ENCODE measurements at places on chromosomes 4 and X.

GRCh38 chr4:7295197-7295910 lies 103.0 kb downstream of the SORCS2 start:
- no peak for DNase-seq

- no peak for DNase-seq
Measured at GRCh38 chr4:80308466-80308822, 27.1 kb upstream of the CFAP299 start.

- DNase-seq: no peak
Measured at GRCh38 chrX:48794911-48795515, 6.9 kb upstream of the HDAC6 start.

DNA sequence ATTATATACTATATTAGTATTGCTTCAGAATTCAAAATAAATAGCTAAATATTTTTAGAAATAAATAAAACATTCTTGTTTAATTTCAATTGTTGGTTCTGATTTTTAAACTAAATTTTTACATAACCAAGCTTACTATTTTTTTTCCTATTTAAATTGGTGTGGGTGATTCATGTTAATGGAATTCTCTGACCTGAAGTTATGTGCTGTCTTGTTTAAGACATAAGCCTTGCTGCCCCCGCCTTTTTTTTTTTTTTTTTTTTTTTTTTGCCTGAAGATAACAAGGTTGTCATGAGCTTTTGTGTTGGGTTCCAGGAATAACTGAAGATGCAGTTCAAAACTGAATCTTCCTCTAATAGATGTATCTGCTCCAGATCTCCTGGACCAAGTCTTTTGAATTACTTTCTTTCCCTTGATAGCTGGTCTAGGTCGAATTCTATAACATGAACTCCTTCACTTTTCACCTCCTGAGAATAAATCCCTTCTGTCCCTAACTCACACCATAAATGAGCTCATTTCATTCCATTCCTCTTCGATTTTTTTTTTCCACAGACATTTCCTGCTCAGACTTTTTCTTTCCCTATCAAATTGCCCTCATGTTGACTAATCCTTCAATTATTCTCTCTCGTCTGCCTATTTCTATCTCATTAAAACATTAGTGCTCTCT lies 261.5 kb upstream of the FTHL17 start:
- no peak for DNase-seq

DNA sequence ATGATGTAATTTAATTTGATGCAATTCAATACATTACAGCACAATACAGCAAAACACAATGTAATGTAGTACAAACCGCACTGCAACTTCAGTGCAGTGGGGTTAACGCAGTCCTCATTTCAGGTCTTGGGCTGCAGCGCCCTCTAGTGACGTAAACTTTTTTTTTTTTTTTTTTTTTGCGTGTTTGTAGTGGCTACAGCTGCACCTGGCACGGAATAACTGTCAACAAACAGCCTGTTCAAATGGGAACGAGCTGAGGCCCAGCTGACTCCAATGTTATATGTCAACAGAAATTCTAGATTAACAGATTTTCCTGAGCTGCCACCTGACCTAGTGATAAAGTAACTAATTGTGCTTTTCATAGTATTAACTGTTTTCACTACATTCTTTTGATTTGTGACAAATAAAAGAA lies 33.5 kb upstream of the RASSF6 start:
- DNase-seq: no peak

- DNase-seq: no peak
Measured at GRCh38 chr4:153987291-153987690, 198.4 kb upstream of the SFRP2 start.

DNA sequence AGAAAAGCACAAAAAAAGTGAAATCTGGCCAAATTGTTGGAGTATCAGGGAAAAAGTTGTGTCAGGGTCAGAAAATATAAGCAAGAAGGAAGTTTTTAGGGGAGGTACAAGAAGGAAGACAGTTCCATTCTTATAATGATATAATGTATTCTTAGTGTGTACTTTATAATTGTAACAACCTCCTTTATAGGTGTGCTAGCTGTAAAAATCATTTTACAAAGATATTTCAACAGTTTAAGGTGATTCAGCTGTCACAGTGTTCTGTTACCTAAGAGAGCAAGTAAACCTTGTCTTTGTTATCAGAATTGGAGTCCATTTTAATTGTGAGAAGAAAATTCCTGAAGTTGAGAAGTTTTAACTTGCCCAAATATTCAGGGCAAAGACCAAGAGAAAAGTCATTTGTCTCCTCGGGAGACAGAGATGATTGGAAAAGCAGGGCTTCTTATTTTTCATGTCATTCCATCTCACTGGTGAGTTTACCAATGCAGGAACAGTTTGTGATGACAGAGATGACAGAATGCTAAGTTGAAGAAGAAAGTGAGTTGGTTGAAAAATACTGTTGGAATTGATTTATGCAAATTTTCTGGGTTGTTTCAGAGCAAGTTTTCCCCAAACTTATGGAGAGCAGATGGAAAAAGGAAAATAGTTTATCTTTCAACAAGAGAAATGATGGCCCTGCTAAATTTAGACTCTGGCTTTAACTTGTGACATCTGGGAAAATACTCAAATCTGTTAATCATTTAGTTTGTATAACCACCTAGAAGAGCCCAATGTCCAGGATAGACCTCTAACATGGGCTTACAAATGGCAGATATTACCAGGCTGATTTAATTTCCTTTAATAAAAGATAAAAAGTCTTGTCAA lies 14.8 kb downstream of the INTS6L start:
- DNase-seq: no peak

- DNase-seq: no peak
Measured at GRCh38 chr4:59553721-59554091, 1646.4 kb upstream of the ADGRL3 start.

DNA sequence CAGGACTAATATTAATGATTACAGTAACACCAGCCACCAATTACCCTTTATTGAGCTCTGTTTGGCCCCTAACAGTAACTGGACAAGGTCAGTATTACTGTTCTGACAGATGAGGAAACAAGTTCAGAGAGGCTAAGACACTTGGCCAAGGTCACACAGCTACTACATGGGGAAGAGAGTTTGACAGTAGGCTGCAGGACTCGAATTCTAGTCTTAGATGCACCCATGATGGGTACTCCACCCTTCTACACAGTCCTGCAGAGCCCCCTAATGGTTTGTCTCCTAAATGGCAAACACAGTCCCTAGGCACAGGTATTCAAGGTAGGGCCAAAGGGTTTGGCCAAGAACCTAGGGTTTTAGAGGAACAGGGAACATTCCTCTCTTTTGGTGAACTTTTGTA lies 93.9 kb downstream of the NSUN7 start:
- DNase-seq: peak; percentile 9

DNA sequence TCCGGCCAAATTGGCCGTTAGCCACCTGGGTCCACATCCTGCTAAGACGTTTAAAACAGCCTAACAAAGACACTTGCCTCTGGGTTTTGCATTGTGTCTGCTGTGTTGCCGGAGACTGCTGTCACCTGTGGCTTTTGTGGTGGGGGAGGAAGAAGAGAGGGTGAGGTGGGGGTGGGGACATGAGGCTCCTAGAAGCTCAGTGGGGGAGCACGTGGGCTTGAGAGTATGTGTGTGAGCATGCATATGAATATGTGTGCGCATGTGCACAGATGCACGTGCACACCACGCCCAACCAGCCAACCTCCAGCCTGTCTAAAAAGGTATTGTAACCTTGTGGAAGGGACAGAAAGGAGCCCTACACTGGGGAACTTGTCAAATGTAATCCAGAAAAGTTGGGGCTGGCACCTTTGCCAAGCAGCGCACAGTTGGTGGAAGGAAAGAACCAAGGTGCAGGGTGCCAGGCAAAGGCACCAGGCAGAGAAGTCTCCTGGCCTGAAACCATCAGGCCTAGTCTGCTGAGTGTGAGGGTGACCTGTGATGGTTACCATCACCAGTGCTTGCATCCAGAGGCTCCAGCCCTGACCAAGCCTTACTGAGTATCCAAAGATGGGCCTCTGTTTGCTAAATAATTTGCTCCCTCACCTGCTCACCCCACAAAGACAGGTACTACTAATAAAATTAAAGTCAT lies 10.1 kb upstream of the SASH3 start:
- DNase-seq: peak; percentile 56

GRCh38 chr4:26061248-26061986 lies 147.4 kb downstream of the SMIM20 start:
- DNase-seq: no peak

DNA sequence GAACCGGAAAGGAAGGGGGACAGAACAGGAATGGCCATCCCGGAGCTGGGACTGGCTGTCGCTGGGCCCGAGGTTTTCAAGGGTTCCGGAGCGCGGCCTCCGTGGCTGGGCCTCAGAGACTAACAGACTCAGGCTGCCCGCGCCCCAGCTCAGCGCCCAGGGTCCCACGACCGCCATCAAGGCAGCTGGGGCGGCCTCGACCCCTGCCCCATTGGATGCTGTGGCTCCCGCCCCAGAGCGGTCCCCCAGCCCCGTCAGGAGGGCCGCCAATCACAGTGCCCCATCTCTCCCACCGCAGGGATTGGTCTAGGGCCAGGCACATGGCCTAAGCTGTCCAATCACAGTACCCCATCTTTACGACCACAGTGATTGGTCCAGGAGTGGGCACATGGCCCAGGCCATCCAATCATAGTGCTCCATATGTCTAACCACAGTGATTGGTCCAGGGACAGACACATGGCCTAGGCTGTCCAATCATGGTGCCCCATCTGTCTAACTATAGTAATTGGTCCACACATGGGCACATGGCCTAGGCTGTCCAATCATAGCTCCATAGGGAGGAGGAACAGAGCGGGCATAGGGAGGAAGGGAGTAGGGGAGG lies 105.3 kb upstream of the NKX1-1 start:
- no peak for DNase-seq

- DNase-seq: no peak
Measured at GRCh38 chrX:134502686-134503085, 42.7 kb downstream of the HPRT1 start.

DNA sequence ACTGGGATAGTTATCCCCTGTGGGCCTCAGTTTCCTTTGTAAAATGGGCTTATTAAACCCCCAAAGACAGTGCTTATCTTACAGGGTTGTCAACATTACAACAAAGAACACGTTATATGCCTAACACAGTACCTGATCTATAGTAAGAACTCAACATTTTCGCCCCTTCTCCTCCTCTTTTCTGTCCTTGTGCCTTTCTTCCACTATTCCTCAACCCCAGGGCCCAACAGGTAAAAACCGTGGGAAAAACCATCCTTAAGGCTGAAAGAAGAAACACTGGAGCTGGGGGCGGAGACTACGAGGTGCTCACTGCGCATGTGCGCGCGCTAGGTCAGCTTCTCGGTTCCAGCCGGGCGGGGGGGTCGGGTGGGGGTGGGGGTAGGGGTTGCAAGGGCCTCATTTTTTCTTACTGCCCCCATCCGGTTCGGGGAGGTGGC lies 426 bp upstream of the XIAP start:
- DNase-seq: peak; percentile 38

DNA sequence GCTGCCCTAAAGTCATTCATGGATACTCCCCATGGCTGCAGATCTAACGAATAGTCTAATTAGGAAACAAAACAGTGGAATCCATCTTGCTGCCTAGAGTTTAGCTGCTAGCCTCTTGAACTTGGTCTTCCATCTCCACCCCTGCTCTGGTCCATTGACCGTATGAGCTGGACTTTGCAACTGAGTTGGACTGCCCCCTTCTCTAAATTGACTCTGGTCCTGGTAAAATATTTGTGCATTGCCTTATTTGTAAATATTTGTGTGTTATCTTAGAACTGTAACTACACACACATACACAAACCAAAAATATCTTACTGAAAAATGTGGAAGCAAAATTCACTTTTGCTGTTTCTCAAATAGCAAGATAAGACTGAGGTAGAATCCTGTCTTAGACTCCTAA lies 181.3 kb downstream of the NWD2 start:
- DNase-seq: no peak

GRCh38 chrX:13304052-13304451 lies 15.8 kb downstream of the ATXN3L start:
- DNase-seq: no peak

DNA sequence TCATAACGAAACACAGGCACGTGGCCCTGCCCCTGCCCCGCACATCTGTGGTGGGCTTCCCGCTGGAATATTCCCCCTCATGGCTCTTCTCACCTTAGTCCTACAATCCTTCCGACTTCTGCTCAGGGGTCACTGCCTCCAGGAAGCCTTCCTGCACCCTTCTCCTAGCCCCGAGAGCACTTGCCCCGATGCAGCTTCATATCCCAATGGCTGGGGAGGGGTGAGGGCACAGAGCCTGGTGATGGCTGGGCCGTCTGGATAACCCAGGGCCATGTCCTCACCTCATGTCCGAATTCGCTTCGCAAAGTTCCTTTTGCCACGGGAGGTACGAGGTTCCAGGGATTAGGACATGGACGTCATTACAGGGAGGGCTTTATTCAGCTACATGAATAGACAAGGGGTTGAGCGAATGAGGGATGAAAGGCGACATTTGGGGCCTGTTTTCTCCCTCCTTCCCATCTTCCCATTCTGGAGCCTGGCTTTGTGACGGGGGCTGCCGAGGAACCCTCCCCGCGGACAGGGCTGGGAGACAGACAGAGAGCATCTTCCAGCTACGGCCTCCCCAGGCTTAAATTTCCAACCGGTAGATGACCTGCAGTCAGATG lies 35.5 kb upstream of the HMX1 start:
- DNase-seq: no peak

DNA sequence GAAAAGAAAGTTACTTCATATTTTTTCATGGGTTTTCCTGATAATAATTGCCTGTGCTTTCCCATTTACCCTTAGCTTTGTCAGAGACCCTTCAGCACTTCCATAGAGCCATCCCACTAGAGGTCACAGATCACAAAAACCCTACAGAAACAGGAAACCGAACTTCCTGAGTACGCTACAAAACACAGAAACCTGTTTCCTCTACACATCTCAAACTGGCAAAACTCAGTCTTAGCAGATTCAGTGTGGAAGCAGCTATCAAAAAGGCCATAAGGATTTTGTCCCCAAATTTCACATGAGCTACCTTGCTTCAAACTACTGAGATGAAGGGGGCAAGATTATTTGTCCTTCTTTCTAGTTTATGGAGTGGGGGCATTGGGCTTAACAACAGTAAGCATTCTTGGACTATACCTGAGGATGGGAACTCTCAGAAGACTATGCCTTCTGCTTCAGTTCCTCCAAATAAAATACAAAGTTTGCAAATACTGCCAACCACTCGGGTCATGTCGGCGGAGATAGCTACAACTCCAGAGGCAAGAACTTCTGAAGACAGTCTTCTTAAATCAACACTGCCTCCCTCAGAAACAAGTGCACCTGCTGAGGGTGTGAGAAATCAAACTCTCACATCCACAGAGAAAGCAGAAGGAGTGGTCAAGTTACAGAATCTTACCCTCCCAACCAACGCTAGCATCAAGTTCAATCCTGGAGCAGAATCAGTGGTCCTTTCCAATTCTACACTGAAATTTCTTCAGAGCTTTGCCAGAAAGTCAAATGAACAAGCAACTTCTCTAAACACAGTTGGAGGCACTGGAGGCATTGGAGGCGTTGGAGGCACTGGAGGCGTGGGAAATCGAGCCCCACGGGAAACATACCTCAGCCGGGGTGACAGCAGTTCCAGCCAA lies at the start of gene MMRN1:
TSS of gene MMRN1 (plus strand) at position 206 of the 902 bp plus-strand sequence. CDS start at position 324, 118 bp downstream.
- DNase-seq: no peak

GRCh38 chr4:112840619-112841018 lies 203.7 kb downstream of the LARP7 start:
- DNase-seq: no peak

DNA sequence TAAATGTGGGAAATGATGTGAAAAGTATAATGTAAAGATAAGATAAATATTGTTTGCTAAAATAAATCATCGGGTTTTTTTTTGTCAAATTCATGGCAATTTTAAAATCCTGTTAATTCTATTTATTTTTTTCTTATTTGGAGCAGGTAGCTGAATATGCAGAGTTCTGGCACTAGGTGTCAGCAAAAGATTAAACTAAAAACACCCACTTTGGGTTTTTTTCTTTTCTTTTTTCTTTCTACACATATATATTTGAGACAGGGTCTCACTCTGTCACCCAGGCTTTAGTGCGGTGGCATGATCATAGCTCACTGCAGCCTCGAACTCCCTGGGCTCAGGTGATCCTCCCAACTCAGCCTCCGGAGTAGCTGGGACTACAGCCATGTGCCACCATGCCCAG lies 6.9 kb upstream of the RAP2C start:
- DNase-seq: no peak
